Putamen (tissue), 1 donor: ENCODE measurements at places on chromosomes 4 and X.
A peak's percentile ranks its signal among the peaks of the same experiment; 100 is the strongest.

GRCh38 chr4:79334783-79335182 lies 8.9 kb upstream of the NAA11 start:
- no peak for DNase-seq

- no peak for DNase-seq
Measured at GRCh38 chrX:110442635-110443034, 84.0 kb downstream of the RTL9 start.

GRCh38 chr4:99282731-99283130 lies 8.1 kb downstream of the ADH1A start:
- no peak for DNase-seq

DNA sequence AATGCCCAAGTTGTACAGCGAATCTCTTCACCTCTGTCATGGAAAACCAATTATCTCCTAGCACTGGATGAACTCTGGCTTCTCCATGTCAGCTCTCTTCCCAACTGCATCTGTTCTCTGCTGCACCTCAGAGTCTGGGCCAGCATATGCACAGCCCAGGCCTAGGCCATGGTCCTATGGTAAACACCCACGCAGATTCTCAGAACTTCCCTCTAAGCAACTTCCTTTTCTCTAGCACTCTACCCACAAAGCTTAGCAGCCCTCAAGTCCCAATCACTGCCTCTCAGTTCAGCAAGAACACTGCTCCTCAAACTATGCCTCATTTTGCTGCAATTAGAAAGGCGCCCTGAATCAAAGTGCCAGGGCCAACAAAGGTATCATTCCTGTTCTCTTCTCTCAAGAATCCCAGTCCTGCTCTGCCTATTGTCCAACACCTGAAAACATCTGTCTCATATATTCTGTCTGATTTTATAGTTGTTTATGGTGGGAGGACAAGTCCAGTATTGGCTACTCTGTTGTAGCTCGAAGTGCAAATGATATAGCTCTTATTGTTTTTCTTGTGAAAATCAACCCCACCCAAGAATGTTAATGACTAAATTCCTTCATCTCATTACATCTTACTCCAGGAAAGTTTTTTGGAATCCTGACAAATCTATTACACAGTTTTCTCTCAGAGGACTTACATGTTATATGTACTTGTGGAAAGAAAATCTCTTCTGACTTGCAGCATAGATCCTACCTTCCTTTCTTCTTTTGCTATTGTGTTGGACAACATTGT lies 85.4 kb downstream of the DCHS2 start:
- DNase-seq, result no peak

GRCh38 chr4:1512738-1513660 lies 106.8 kb upstream of the NKX1-1 start:
- no peak for DNase-seq

DNA sequence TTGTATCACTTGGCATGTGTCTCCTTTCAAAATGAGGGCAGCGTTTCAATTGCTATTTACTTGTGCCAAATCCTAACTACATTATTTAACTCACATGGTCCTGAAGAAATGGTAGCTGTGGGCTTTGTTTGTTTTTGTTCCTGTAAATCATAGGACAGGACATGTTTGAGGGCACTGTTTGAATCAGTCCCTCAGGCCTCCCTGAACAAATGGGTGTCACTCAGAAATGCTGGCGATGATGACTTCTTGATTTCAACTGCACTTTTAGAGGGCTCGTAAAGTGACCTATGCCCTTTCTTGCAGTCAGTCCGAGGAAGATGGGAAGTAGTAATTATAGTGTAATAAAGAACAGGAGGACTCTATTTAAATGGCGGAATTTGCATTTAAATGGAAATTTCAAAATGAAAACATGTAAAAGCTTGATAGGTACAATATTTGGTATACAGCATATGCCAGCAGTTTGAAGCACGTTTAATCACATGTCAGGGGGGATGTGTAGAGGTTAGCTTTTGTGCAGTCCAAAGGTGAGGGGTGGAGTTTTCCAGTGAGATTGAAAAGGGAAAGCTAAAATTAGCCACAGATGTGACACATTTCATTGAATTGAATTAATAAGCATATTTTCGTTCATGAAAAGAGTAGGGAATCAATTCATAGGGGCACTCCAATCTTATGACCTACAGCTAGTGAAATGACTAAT lies 1958.7 kb upstream of the IGFBP7 start:
- DNase-seq, result no peak

DNA sequence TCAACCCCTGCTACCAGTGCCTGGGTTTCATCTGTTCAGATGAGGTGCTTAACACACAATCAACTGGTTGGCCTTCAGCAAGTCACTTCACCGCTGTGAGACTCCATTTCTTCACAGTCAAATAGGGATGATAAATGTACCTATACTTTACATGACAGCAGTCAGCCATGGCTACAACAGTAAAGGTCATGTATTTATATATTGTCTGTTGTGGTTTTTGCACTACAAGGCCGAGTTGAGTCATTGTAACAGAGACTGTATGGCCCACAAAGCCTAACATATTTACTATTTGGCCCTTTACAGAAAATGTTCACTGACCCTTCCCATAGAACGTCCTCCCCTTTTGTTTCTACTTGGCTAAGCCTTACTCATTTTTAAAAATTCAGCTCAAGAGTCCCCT lies 404.6 kb upstream of the F9 start:
- no peak for DNase-seq

DNA sequence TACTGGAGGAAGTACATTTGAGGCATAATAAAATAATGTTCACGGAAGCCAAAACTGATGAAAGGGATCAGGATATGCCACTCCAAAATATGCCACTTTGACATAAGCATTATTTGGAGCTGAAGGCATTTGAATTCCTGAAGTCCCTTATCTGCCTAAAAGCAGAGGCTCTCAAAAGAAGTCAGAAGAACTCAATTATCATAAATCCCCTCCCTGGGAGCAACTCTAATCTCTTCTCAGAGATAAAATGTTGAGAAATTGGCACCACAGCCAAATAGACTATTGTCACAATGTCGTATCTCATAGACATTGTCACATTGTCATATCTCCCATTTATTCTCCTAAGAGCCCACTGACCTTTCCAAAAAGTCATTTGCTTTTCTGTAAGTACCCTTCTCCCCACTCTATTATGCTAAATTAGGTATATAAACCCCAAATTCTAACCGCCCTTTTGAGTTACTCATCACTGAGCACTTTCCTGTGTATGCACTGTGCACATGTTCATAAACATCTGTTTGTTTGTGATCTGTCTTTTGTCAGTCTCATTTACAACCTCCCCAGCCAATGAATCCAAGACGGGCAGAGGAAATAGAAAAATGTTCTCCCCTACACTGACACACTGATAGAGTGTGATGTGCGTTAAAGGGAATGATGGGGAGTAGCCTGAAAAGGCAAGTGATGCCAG lies 78.5 kb upstream of the NAF1 start:
- no peak for DNase-seq

DNA sequence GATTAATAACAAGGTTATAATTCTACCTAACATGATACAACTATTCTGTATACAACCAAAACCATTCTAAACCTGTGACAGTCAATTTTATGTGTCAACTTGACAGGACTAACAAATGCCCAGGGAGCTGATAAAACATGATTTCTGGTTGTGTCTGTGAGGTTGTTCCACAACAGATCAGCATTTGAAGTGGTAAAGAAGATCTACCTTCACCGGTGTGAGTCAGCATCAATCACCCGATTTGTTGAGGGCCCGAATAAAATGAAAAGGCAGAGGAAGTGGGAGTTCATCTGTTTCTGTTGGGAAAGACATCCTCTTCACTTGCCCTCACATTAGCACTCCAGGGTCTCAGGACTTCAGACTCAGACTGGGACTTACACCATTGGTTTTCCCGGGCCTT lies 187.9 kb downstream of the MAB21L2 start:
- no peak for DNase-seq

DNA sequence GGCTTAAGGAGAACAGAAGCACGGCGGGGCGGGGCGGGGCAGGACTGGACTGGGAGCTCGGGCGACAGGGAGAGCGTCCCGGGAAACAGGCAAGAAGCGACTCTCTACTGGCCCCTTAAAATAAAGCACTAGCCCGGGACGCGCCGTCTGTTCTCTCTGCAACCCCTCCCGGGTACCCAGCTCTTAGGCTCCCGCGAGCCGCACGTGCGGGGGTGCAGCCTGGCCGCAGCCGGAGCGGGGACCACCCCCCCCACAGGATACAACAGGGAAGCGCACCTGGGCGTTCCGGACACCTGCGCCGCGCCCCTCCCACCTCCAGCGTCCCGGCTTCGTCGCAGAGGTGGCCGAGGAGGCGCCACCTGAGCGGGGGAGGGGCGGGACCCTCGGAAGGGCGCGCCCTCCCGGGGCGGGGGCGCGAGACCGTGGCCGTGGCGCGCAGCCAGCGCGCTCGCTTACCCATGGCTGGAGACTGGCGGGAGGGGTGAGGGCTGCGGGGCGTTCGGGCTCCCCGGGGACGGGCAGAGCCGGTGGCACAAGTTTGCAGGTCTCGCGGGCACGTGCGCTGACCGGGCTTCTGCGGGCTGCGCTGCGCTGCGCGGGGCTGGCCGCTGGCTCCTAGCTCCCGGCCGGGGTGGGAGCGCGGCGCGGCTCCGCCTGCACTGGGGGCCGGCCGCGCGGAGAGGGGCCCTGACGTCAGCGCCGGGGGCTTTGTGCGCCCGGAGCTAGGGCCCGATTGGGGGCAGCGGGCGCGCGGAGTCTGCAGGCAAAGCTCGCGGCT lies 91.5 kb downstream of the GEMIN8 start:
- DNase-seq, result no peak

DNA sequence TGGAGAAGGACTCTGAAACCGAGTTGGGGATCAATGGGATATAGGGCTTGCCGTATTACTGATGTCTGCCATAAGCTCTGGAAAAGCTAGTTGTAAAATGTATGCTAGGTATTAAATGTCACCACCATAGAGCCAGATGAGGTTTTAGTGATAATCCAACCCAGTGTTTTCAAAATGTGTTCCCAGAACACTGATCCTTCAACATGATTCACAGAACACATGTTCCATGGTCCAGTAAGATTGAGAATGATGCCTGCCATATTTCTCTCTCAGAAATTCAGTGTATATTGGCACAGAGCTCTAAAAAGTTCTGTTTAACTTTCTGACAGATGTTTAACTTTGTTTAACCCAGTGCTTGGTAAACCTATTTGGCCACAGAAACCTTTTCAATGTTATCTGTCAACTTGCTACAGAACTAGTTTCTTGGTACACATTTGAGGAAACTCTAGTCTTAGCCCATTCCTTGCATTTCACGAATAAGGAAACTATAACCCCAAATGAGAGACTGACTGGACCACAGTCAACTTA lies 160.2 kb downstream of the PALLD start:
- no peak for DNase-seq

- no peak for DNase-seq
Measured at GRCh38 chr4:125013891-125014290, 300.9 kb upstream of the FAT4 start.

DNA sequence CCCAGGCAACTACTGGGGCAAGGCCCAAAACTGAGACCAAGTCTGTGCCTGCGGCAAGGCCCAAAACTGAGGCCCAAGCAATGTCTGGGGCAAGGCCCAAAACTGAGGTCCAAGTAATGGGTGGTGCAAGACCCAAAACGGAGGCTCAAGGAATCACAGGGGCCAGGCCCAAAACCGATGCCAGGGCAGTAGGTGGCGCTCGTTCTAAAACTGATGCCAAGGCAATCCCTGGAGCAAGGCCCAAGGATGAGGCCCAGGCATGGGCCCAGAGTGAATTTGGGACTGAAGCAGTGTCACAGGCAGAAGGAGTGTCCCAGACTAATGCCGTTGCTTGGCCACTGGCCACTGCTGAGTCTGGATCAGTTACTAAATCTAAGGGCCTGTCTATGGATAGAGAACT lies 2.7 kb downstream of the GPRASP2 start:
- no peak for DNase-seq

DNA sequence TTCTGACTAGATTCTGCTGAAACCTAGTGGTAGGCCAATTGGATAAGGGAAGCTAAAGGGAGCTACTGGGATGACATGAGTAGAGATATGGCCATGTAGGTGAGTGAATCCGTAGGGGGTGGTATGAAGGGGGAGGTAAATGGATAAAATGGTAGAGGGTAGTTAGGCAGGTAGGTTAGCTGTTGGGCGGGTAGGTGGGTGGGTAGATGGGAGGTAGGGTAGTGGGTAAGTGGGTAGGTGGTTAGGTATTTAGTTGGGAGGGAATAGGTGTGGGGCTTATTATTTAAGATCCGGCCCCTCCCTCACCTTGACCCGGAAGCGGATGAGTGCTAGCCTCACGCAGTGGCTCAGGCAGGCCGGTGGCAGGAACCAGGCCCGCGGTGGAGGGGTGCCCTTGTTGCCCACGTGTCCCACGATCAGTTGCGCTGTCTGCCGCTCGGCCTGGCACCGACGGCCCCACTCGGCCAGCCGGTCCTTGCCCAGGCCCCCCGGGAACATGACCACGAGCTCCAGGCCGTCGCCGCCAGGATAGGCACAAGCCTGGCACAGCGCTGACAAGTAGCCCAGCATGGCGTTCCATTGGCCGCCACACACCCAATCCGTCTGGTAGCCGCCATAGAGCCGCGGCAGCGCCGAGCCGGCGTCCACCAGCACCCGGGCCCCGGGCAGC lies 725 bp downstream of the FAM120C start:
- peak; percentile 59 for DNase-seq

DNA sequence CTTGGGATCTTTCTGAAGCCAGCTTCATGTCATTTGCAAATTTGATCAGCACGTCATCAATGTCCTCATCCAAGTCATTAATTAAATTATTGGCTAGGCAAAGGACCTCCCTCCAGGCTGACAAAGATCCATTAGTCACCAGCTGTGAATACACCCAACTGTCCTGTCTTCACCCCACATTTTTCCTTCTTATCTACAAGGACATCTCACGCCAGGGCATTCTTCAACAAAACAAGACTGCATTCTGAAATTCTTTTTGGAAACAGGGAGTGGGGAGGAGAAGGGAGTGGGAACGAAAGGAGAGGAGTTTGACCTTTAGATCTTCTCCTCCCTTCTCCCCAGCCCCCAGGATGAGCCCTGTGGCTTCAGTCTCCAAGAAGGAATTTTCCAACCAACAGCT lies 32.7 kb downstream of the NLGN3 start:
- no peak for DNase-seq

GRCh38 chrX:152405561-152405960 lies 45.6 kb downstream of the GABRA3 start:
- no peak for DNase-seq
